ENCODE measurements at places on chromosomes 1 and 21. TPM values are rescaled to one million over a fixed set of nuclear protein-coding genes. Genes with fewer than 3 reads are reported as not detected.

Gene GLRX2
- 20.8 TPM for total RNA-seq

Gene PRKACB
- total RNA-seq, result 17.9 TPM

Gene FCRL1
- not detected for total RNA-seq

Gene SPRR1B
- not detected for total RNA-seq

Gene BGLAP
- 0.11 TPM for total RNA-seq

Gene PLEKHA6
- total RNA-seq, result 1.2 TPM

Gene SPATA1
- 0.37 TPM for total RNA-seq

Gene PCSK9
- total RNA-seq, result 1.1 TPM

Gene MCOLN3
- total RNA-seq, result 3.8 TPM

Gene KAZN
- total RNA-seq, result 3.6 TPM

Gene UMODL1
- total RNA-seq, result 0.12 TPM

Gene IFNAR1
- total RNA-seq, result 17.7 TPM

Gene MYOM3
- not detected for total RNA-seq

Gene TMEM54
- 53.0 TPM for total RNA-seq

Gene LEPR
- 20.6 TPM for total RNA-seq

Gene FCRL5
- total RNA-seq, result not detected

Gene CYP4X1
- not detected for total RNA-seq

Gene FOXO6
- under 0.01 TPM for total RNA-seq

Gene OPRD1
- not detected for total RNA-seq

Gene FAM167B
- 0.50 TPM for total RNA-seq

Data from uterine smooth muscle cell (primary cell).